ENCODE measurements at places on chromosomes 7 and 10. TPM values are rescaled to one million over a fixed set of nuclear protein-coding genes. Genes with fewer than 3 reads are reported as not detected.

Gene GAD2
- total RNA-seq, result not detected

Gene C7orf57
- 0.06 TPM for total RNA-seq

- no peak for DNase-seq
These were observed 38.0 kb downstream of the USP6NL start for GRCh38 chr10:11573497-11573896.

DNA sequence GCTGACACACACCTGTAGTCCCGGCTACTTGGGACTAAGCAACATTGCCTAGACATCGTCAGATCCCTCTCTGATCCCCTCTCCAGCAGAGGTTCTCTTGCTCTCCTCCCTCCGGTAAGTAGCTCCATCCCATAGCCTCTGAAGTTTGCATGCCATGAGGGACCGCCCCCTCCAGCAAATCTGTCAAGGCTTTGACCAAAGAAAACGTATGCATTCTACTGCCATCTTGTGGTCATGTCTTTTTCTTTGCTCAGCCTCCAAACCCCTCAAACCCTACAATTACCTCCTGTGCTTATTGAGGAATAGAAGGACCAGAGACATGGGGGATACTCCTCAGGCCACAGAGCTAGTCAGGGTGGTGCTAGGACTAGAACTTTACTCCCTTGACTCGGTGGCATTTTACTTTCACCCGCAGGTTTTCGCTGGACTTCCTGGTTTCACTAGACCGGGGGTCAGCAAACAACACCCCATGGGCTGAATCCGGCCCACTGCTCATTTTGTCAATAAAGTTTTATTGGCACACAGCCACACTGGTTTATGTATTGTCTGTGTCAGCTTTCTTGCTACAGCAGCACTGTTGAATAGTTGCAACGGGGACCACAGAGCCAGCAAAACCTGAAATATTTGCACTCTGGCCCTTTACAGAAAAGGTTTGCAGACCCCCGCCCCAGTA lies 202.6 kb upstream of the FOXK1 start:
- DNase-seq, result peak; percentile 92

DNA sequence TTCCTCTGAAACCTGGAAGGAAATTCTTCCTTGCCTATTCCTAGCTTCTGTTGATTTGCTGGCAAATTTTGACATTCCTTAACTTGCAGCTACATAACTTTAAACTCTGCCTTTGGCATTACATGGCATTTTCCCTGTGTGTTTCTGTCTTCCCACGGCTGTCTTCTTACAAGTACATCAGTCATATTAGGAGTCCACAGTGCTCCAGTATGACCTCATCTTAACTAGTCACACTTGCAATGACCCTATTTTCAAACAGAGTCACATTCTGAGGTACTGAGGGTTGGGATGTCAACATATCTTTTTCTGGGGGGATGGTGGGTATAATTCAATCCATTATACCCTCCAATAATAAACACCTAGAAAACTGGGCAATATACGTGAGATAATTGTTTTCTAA lies 37.4 kb upstream of the EPHB6 start:
- DNase-seq, result no peak

GRCh38 chr10:18086746-18087145 lies 53.5 kb upstream of the CACNB2 start:
- no peak for DNase-seq

DNA sequence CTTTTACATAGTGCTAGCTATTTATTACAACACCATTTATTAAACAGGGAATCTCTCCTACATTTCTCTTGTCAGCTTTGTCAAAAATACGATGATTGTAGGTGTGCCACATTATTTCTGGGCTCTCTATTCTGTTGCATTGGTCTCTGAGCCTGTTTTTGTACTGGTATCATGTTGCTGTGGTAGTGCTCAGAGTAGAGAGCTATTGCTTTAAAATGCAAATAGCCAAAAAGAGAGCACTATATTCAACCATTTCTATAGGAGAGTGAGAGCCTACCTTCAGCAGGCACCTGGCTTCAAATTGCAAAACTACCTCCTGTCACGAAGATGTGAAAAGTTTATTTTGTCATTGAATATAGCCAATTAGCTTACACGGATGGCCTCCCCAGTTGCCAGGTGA lies 8.1 kb downstream of the ZNF92 start:
- no peak for DNase-seq

GRCh38 chr7:150481922-150482321 lies 31.5 kb downstream of the GIMAP8 start:
- no peak for DNase-seq

All from H4 (cell line).